ENCODE measurements at places on chromosomes 1 and 21.

- no peak for DNase-seq
Observed at GRCh38 chr1:55885619-55886018, 670.5 kb upstream of the USP24 start.

DNA sequence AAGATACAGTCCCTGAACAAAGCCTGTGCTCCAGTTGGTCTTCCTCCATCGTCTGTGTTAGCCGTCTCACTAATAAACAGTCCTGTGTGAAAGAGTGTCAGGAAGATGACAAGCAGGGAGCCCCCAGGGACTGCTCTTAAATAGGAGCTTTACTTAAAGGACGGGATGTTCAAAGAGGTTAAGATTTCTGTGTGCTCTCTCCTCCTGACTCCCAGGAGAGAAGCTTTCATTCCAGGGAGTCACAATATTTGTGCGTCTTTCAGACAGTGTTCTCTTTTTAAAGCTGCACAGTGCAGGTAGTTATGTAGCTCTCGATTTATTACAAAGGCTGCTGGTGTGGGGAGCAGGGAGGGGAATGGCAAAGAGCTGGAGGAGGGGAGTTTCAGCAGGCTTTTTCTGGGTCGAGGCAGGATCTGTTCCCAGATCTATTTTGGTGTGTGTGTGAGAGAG is 43.5 kb downstream of the STYXL2 start:
- no peak for DNase-seq

DNA sequence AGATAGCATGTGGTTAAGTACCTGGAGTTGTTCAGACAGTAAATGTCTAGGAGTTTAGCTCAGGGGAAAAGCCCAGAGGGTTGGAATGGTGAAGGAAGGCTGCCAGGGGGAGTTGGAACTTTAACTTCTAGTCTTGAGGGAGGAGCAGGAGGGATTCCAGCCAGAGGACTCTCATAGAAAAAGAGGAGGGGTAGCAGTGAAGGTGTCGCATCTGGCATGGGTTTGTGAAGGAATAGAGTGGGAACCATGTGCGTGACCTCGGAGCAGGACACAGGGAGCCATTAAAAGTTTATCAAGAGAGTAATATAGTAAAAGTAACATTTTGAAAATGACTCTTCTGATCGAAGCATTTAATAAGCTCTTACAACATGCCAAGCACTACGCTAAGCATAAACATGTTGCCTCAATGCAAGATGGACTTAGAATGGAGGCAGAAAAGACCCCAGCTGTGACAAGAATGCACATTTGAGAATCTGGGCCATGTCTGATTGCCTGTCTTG is 632.4 kb upstream of the CAMK1G start:
- no peak for DNase-seq

GRCh38 chr1:155062151-155062686 is 1.3 kb upstream of the EFNA4 start:
- DNase-seq: no peak

DNA sequence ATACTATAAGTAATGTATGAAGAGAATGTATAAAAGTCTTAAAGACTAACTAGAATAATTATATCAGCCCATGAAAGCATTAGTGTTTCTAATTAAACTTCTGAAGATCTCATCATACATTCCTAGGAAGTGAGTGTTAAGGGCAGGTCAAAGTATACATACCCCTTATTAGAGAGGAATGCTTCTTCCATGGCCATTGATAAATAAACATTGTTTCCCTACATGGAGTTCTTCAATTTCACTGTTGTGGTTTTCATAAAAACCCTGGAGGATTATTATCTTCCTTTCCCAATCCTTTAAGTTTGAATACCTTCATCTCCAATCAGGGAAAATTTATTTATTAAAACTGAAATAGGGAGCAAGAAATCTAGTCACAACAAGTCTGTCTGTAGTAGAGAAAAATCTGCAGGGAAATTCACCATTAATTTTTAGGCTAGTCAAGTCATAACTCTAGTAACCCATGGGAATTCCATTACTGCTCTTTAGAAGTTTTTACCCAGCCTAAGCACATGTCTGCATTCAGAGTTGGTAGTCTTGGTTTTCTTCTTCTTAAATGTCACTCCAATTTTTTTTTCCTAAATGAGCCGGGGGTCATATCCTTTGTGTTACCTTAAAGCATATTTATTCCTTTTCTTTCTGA is 147.0 kb downstream of the TNFSF18 start:
- peak; percentile 90 for DNase-seq

DNA sequence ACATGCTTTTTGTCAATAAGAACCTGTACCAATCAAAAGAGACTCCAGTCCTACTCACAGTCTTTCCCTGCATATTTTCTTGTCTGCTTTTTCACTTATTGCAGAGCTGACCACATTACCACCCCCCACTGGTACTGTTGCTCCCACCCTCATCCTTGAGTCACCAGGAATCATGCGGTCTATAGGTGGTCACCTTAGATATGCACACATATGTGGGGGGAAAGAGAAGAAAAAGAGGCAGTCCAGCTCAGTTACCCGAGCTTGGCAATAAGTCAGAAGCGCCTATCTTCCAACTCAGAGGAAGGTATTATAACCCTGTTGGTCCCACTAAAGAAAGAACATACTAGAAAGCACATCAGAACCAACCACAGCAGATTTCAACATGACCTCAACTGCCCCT is 119.2 kb downstream of the SMYD2 start:
- peak; percentile 84 for DNase-seq

DNA sequence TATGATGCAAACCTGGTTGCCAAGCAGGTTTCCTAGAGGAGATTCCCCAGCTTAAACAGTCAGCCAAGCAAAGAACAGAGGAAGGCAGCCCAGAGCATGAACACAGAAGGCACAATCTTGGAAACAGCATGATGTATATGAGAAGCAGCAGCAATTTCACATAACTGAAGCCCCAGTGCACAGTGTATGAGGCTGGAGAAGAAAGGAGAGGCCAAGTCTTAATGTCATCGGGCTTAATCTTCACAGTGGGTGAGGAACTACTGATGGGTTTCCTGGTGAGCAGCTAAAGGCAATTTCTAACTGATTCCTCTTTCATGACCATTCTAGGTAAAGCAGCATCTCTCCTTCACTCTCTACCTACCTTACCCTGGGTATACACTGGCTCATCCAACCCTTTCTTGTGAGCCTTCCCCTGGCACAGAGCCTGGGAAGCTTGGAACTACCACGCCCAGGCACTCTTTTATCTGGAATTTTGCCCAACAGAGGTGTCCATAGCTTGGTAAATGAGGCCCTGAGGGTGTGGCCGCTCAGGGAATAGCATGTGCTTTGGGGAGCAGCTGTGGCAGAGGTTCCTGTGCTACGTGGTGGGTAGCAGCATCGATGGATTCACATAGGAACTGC is 22.0 kb downstream of the FYB2 start:
- no peak for DNase-seq

GRCh38 chr21:15095326-15095725 is 30.5 kb upstream of the NRIP1 start:
- DNase-seq: no peak

GRCh38 chr1:156502894-156503697 is 2.5 kb upstream of the MEF2D start:
- DNase-seq: peak; percentile 97

- DNase-seq: peak; percentile 35
Observed at GRCh38 chr1:45200906-45201500, 5.4 kb downstream of the ZSWIM5 start.

DNA sequence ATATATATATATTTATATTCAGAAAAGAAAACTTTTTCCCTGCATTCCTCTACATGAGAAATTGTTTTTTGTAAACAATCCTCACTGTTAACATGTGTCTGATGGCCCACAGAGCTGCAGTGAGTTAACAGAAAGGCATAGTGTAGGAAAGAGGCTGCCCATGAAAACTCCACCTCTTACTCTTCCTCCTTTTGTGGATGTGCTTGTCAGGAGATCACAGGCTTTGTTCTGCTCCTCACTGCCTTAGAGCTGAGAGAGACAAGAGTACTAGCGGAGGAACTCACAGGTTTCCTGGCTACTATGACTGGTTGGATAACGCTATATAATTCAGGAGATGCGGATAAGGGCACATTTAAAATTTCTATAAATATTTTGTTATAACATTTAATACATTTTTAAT is 200.6 kb downstream of the BRINP3 start:
- no peak for DNase-seq

DNA sequence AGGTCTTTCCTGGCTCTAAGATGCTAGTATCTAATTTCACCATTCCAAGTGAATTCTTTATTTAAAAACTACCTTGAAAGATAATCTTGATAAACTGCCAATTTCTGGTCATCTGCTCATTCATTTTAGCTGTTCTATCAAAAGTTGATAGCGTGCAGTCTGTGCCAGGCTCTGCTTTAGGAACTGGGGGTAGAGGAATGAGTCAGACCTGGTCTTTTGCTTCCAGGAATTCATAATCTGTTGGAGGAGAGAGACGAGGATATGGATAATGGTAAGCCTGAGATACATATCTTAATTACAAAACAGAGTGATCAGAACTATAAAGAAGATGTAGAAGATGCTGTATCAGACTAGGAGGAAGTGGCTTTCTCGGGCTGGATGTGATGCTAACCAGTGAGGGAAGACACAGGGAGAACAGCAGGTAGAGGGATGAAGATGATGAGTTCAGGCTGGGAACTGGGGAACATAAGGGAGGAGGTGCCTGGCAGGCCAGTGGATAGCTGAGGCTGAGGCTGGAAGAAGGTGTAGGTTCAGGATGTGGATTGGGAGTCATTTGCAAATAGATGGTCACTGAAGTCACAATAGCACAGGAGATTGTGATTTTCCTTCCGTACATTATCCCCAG is 12.3 kb upstream of the PHC2 start:
- peak; percentile 70 for DNase-seq

DNA sequence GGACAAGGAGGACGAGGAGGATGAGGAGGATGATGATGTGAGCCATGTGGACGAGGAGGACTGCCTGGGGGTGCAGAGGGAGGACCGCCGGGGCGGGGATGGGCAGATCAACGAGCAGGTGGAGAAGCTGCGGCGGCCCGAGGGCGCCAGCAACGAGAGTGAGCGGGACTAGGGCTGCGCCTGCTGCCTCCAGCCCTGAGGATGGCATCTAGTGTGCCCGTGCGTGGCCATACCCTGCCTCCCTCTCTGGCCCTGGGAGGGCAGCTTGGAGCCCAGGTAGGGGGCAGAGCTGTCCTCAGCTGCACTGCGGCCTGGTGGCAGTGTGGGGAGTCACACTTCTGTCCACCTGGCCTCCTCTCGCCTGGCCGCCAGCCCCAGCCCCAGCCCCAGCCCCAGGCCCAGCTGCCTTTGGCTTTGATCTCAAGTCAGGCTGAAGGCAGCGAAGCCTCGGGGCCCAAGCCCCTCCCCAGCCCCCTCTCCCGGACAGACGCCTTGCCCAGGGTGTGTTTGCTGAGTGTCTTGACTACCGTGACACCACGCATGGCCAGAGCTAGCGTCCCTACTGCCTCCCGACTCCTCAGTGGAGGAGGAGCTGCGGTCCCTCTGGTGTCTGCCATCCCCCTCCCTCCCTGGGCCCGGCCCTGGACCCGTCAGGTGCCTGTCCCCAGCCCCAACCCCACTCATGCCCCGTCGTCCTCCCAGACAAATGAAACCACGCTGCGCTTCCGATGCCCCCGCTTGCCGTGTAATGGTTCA is 155.2 kb downstream of the PEX14 start:
- DNase-seq: no peak

GRCh38 chr21:28798798-28799197 is 193.9 kb downstream of the LTN1 start:
- DNase-seq: no peak

- DNase-seq: no peak
Observed at GRCh38 chr1:225476100-225476511, 48.3 kb upstream of the LBR start.

DNA sequence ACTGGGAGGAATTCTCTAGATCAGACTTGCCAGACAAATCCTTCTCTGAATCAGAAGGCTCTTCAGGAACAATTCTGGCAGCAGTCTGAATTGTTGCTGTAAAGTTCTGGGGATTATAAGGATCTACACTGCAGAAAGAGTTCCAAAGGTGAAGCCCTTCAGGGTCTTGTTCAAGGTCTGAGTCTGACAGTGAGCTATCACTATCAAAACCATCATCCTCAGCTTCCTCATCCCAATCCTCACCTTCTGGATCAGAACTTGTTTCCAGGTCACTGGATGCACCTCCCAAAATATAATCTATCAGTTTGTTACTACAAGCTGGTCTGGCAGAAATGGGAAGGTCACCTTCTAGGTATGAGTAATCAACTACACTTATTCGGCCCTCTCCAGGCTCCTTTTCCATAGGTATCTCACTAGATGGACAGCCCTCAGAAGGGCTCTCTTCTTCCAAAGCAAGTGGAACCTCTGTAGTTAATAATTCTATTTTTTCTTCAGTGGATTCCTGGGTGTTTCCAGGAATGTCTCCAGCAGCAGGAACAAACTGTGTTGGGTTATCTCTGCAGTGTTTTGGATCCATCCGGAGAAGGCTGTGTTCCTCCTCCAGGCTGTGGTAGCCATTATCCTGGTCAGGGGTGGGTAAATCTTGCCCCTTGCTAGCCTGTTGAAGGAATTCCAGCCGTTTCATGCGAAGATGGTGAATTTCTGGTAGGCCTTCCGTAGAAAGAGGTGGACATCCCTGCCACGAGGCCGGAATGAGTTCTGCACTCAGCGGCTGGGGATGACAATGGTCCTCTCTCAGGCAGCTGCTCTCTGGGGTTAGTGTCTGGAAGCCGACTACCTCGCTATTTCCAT is 1.6 kb downstream of the PPP1R15B start:
- DNase-seq: peak; percentile 43

DNA sequence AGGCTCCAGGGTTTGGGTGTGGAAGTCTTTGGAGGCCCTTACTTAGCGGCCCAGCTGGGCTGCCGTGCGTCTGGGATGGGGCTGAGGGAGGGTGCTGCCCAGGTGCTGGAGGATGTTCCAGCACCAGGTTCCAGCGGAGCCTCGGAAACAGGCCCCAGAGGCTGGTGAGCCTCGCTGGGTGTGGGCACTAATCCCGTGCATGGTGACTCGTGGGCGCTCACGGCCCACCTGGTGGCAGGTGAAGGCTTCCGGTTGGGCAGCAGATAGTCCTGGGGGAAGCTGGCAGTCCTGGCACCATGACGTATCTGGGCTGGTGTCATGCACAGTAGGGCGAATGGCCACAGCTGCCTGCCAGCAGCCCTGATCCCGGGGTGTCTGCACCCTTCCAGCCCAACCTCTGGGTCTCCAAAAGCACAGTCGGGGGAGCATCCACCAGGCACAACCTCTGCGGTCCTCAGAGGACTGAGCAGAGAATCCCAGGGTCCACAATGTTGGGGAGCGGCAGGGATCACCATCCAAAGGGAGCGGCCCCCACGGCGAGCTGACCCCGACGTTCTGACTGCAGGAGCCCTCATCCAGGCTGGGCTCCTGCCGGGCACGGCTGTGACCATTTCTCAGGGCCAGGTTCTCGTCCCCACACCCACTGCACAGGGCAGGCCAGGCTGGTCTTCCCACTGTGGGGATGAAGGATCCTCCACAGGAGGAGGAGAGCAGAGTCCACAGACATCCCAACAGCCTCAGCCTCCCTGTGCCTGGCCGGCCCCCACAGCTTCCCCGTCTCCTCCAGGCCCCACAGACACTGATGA is 25.3 kb downstream of the FTCD start:
- no peak for DNase-seq
